EH (cell line): ENCODE measurements at places on chromosomes 1 and 21.

- DNase-seq = no peak
Measured at GRCh38 chr1:241999026-241999425, at the start of gene MAP1LC3C. Gene MAP1LC3C (minus strand): TSS chr1:241999098. CDS start chr1:241999008, 90 bp downstream.

GRCh38 chr1:204277563-204278219 lies 63.9 kb upstream of the GOLT1A start:
- DNase-seq = no peak

- no peak for DNase-seq
Measured at GRCh38 chr1:56675763-56676162, 30.6 kb downstream of the PRKAA2 start.

DNA sequence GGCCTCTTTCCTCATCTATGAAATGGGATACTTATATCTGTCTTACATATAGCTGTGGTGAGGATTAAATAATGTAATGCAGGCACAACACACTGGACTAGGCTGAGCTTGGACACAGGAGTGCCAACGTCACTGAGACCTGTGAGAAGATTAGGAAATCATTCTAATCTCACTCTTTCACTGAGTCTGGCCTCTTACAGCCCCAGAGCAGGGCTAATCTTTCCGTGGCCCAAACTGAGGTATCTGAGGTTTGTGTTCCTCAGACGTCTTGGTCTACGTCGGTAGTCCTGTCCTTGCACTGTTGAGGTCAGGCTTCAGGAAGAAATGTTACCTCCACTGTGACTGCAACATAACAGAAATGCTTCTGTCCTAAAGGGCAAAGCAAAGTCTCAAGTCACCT lies 22.6 kb upstream of the A3GALT2 start:
- no peak for DNase-seq

- DNase-seq = no peak
Measured at GRCh38 chr1:233470741-233471499, 143.0 kb upstream of the KCNK1 start.
